Activated T-helper 1 cell treated with anti-CD3 and anti-CD28 coated beads, Interleukin-12 subunit alpha, Interleukin-12 subunit beta, Interleukin-2, Interleukin-4 antibody, amounts not matched to agents 30 ng/mL and 10 ng/mL and 1 ng/mL, durations not matched to agents 14 hours and 24 hours and 36 hours (primary cell): ENCODE measurements at places on chromosomes 7 and 10. TPM values are rescaled to one million over a fixed set of nuclear protein-coding genes. Genes with fewer than 3 reads are reported as not detected.

The PPP1R3C gene
- not detected in 2 replicates for total RNA-seq

The UCMA gene
- not detected in 2 replicates for total RNA-seq

The STX1A gene
- 24.9 and 26.7 TPM in 2 replicates for total RNA-seq

The CLCN1 gene
- total RNA-seq: not detected in 2 replicates

The SPAM1 gene
- total RNA-seq: not detected in 2 replicates

The RET gene
- 0.27 and 0.31 TPM in 2 replicates for total RNA-seq

The SFTPA1 gene
- not detected in 2 replicates for total RNA-seq

DNA sequence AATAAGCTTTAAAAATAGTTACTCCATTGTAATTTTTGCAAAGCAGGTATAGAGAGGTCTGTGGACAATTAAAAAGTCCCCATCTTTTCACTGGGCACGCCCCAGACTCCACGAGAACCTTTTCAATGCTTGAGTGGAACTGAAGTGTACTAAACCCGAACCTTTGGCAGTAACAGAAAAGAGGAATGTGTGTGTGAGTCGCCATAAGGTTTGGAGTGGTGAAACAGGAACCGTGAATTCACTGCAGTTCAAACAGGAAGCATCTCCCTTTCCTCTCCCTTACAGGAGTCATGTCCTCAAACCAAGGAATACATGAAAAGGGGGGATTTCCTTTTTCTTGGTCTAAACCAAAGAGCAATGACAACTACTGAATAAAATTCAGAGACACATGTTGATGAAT is 23.2 kb downstream of the NDUFB2 start:
- no peak for DNase-seq
- peaks cover 16% of the 10 kb centered on the region for H3K4me1 ChIP-seq
- H3K4me3 ChIP-seq: no peak overlapping the region
- H3K36me3 ChIP-seq: peaks cover 3% of the 10 kb centered on the region

The MUC3A gene
- total RNA-seq: not detected in 2 replicates

- no peaks in the 10 kb centered on the region for H3K4me1 ChIP-seq
- H3K36me3 ChIP-seq: no peaks in the 10 kb centered on the region
- H3K4me3 ChIP-seq: no peak overlapping the region
- DNase-seq: no peak
- H3K27ac ChIP-seq: no peak overlapping the region
- no peaks in the 10 kb centered on the region for H3K27me3 ChIP-seq
These were observed 217.0 kb upstream of the CTBP2 start for GRCh38 chr10:125377368-125377767.

- peaks cover 13% of the 10 kb centered on the region for H3K27me3 ChIP-seq
- peaks cover 19% of the 10 kb centered on the region for H3K4me1 ChIP-seq
- H3K36me3 ChIP-seq: peaks cover 1% of the 10 kb centered on the region
- DNase-seq: no peak
These were observed 34.8 kb upstream of the ADO start for GRCh38 chr10:62769574-62770242.

The ZNF425 gene
- total RNA-seq: 1.1 and 1.2 TPM in 2 replicates

The SSC4D gene
- total RNA-seq: 0.64 and 0.73 TPM in 2 replicates

DNA sequence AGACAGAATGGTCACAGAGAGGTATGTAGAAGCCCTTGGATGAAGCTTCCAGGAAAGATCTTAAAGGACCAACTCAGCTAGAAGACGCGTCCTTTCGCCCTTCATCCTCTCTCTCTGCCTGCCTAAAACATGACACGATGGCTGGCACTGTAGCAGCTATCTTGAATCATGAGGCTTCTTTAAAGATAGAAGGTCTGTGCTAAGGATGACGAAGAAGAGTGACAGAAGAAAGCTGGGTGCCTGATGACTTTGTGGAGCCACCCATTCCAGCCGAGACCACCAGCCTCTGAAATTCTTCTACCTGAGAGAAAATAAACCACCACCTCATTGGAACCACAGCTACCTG is 25.5 kb downstream of the WDR86 start:
- H3K36me3 ChIP-seq: peaks cover 3% of the 10 kb centered on the region
- H3K27me3 ChIP-seq: peaks cover 28% of the 10 kb centered on the region
- no peaks in the 10 kb centered on the region for H3K4me1 ChIP-seq
- H3K4me3 ChIP-seq: no peak overlapping the region

GRCh38 chr7:147412782-147413556 is 1177.6 kb upstream of the C7orf33 start:
- H3K4me3 ChIP-seq: no peak overlapping the region
- no peaks in the 10 kb centered on the region for H3K4me1 ChIP-seq
- H3K36me3 ChIP-seq: no peaks in the 10 kb centered on the region
- DNase-seq: no peak
- no peak overlapping the region for H3K27ac ChIP-seq

The CALY gene
- not detected in 2 replicates for total RNA-seq

DNA sequence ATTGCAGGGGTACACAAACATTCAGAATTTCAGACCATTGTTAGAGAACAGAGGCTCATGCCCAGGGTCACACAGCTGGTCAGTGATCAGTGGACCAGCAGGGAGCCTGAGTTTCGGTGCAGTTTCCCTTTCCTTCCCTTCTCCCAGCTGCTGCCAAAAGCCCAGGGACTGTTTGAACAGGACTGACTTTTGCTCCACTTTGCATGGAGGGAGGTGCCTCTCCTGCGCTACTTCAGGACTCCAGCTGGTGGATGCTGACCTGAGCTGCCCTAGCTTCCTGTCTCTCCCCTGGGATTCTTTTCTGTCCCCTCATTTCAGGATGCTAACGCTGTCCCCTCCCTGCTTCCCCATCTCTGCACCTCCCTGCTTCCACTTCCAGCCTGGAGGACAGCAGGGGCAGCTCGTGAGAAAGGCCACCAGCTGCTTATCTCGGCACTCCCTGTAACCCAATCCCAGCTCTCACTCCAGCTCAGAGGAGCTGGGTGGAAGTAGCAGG is 14.5 kb downstream of the SH2D4B start:
- no peak overlapping the region for H3K4me3 ChIP-seq
- H3K27me3 ChIP-seq: peaks cover 17% of the 10 kb centered on the region
- H3K27ac ChIP-seq: no peak overlapping the region
- peaks cover 5% of the 10 kb centered on the region for H3K4me1 ChIP-seq
- DNase-seq: no peak

- H3K4me1 ChIP-seq: peaks cover 26% of the 10 kb centered on the region
- no peak for DNase-seq
- H3K27me3 ChIP-seq: no peaks in the 10 kb centered on the region
- H3K36me3 ChIP-seq: peaks cover 18% of the 10 kb centered on the region
These were observed 2.5 kb downstream of the NIPSNAP2 start for GRCh38 chr7:55966851-55967250.

The LRWD1 gene
- total RNA-seq: 32.9 and 36.3 TPM in 2 replicates

The LEP gene
- not detected in 2 replicates for total RNA-seq

GRCh38 chr7:148507787-148508186 is 82.8 kb upstream of the C7orf33 start:
- H3K4me3 ChIP-seq: no peak overlapping the region
- peaks cover 7% of the 10 kb centered on the region for H3K4me1 ChIP-seq
- no peak overlapping the region for H3K27ac ChIP-seq
- peaks cover 3% of the 10 kb centered on the region for H3K27me3 ChIP-seq

DNA sequence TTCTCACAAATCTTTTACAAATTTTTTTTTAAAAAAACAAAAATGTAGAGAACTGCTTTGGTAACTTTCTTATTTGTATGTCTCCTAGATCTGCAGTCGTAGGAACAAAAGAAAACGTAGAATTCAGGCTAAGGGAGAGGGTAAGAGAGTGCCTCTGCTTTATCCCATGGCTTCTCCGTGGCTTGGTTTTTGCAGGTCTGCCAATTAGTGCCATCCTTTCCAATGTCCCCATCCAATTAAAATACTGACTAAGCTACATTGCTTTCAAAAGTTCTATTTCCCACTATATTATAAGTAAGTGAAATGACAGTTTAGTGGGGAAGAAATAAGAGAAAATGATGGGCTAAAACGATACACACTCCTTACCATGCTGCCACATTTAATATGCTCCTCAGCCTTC is 209.3 kb downstream of the CRPPA start:
- H3K36me3 ChIP-seq: no peaks in the 10 kb centered on the region
- no peak overlapping the region for H3K4me3 ChIP-seq
- DNase-seq: no peak
- H3K27me3 ChIP-seq: no peaks in the 10 kb centered on the region
- no peaks in the 10 kb centered on the region for H3K4me1 ChIP-seq

- peaks cover 16% of the 10 kb centered on the region for H3K4me1 ChIP-seq
- H3K27ac ChIP-seq: no peak overlapping the region
- H3K4me3 ChIP-seq: no peak overlapping the region
- H3K36me3 ChIP-seq: peaks cover 9% of the 10 kb centered on the region
These were observed 3.4 kb downstream of the ZNF239 start for GRCh38 chr10:43570971-43571370.

The TUBAL3 gene
- total RNA-seq: not detected in 2 replicates

- no peak for DNase-seq
- H3K36me3 ChIP-seq: no peaks in the 10 kb centered on the region
- H3K27ac ChIP-seq: peak overlapping the region; percentile 53
- peaks cover 10% of the 10 kb centered on the region for H3K4me1 ChIP-seq
These were observed 70.0 kb upstream of the CYP26C1 start for GRCh38 chr10:92990615-92991014.

GRCh38 chr10:78904196-78904595 is 164.6 kb upstream of the ZMIZ1 start:
- no peaks in the 10 kb centered on the region for H3K36me3 ChIP-seq
- H3K27me3 ChIP-seq: no peaks in the 10 kb centered on the region
- no peak for DNase-seq
- no peak overlapping the region for H3K4me3 ChIP-seq
- H3K27ac ChIP-seq: no peak overlapping the region

DNA sequence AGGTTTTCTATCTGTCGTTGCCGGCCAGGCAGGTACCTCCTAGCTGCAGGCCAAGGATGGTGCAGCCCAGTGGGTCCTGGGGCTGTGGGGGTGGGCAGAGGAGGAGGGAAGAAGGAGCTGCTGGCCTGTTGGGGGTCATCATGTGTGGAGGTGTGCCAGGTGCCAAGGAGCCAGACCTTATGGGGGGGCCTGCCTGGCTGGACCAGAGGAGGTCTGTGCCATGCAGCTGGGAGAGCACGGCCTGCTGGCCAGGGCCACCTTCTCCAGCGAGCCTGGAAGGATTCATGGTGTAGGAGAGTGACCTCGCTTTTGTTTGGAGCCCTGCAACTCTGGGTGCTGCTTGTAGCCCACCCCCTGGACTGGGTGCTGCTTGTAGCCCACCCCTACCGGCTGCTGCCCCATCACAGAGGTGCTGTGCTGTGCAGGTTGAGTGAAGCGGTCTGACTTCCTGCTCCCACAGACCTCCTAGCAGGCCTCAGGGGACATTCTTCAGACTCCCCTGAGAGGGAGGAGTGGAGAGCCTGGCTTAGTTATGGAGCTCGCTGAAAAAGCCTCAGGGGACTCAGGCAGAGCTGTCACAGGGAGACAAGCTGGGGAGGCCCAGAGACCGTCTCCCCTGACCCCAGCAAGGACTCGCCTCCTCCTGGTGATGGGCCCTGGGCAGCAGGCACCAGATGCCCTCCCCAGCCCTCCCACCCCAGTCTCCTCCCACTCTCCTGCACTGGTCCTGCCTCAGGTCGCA is 67.7 kb upstream of the AQP1 start:
- no peaks in the 10 kb centered on the region for H3K4me1 ChIP-seq
- no peaks in the 10 kb centered on the region for H3K27me3 ChIP-seq
- H3K27ac ChIP-seq: no peak overlapping the region
- no peak overlapping the region for H3K4me3 ChIP-seq

The SERPINE1 gene
- total RNA-seq: 0.36 and 0.47 TPM in 2 replicates

DNA sequence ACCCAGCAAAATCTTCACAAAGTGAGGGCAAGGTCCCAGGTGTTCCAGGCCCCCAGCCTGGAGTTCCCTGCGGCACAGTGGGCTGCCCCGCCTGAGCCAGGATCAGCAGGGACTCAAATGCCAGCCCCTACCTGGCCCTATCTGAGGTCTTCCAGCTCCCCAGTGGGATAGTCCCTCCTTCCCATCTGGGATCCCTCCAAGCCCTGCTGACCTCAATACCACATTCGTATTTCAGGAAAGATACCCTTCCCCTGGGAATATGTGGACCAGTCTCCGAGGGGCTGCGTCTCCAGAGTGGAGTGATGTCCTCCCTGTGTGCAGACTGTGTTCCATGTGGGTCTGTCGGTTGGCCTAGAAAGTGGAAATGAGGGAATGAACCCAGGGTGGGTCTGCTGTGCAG is 40.9 kb downstream of the ELFN1 start:
- H3K36me3 ChIP-seq: no peaks in the 10 kb centered on the region
- DNase-seq: no peak
- H3K27me3 ChIP-seq: no peaks in the 10 kb centered on the region
- no peaks in the 10 kb centered on the region for H3K4me1 ChIP-seq
- H3K27ac ChIP-seq: no peak overlapping the region
- H3K4me3 ChIP-seq: no peak overlapping the region

The INA gene
- 1.5 TPM in 2 replicates for total RNA-seq
